ENCODE measurements at places on chromosomes 1 and 21.

- DNase-seq, result no peak
Measured at GRCh38 chr1:58762806-58763205, 21.0 kb downstream of the JUN start.

GRCh38 chr21:22115746-22116145, 1117.5 kb downstream of the NCAM2 start:
- DNase-seq, result no peak

GRCh38 chr21:26082549-26082948, 88.0 kb downstream of the APP start:
- no peak for DNase-seq

DNA sequence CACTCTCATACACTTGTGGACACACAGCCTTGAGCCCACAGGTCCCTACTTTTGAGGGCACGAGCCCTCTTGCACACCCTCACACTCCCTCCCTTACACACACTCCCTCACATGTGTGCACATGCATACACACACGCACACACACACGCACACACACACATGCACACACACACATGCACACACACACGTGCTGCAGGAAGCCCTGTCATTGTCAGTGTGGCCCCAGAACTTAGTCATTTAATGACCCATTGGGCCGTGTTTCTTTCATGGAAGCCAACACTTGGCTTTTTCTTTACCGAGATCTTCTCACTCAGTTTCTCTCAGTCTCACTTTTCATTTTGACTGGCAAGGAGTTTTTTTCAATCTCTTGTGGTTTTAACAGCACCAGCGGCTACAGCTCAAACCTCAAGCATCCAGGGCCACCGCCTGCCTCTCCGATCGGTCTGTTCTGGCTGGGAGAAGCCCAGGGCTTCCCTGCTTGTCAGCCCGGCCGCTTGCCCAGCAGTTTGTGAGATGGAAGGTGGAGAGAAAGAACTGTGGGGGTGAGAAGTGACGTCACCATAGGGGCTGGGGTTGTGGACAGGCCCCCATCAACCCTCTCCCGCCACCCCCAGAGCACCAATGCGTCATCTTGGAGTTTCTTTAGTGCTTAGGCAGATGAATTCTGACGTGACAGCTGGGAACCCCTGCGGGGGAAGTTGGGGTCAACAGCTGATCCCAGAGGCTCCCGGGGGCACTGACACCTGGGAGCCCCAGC, 15.8 kb upstream of the TNFRSF8 start:
- DNase-seq, result no peak

GRCh38 chr21:34730194-34730593, 61.4 kb downstream of the CLIC6 start:
- DNase-seq, result no peak

DNA sequence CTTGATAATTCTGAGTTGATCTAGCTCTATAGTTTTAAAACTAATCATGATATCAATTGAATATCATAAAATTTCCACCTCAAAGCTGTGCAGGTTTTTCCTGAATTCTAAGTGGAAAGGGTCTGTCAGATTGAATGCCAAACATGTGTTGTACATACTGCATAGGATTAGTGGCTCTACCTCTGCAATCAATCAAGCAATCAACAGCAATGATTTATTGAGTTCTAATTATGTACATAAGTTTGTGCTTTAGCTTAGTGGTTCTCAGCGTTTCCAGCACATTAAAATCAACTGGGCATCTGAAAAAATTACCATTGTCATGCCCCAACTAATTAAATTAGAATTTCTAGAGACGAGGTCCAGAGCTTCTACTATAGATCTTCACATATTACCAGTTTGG, 251.5 kb downstream of the BACH1 start:
- no peak for DNase-seq

DNA sequence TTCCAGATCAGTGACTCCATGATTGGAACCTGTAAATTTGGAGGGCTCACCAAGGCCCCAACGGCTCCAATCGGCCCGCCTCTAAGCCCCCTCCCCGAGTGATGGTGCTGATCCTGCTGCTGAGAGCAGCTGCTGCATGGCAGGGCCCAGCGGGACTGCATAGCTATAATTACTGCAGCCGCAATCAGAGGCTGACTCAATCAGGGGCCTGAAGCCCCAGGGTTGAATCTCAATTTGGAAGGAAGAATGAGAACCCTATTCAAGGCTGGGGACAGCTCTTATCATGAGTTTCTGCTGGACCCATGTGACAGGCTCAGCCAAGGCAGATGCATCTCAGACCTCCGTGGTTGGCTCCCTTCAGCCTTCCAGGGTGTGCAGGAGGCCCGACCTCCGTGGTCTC, 42.8 kb upstream of the MAGOH start:
- DNase-seq, result no peak

- no peak for DNase-seq
Measured at GRCh38 chr1:103942029-103942428, 192.3 kb downstream of the AMY1C start.

- no peak for DNase-seq
Measured at GRCh38 chr21:43370091-43370658, 56.8 kb downstream of the SIK1 start.

DNA sequence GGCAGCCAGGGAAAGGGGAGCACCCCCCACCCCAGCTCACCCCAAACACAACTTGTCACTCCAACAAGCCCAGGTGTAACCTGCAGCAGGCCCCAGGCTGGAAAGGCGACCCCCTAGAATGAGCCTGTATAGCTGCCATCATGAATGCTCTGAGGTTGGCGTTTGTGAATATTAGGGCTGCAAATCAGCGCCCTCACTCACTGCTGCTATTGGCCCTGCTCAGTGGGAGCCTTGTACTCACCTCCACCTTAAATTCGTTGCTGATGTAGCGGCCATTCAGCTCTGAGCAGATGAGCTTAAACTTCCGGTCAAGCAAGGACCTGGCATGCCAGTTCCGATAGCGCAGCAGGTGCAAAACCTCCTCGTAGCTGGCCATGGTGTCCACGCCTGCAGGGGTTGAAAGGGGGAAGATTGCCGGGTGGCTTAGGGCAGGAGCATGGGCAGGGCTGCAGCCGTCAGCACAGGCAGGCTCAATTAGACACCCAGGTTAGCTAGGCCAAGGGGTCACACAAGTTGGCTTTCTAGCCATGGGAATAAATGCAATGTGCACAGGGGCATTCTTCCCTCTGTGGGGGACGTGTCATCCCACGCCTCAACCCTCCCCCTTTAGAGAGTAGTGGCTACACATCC, 81.7 kb downstream of the PIK3CD start:
- DNase-seq, result no peak

GRCh38 chr1:161182214-161182613, 4.9 kb upstream of the B4GALT3 start:
- DNase-seq, result peak; percentile 44

DNA sequence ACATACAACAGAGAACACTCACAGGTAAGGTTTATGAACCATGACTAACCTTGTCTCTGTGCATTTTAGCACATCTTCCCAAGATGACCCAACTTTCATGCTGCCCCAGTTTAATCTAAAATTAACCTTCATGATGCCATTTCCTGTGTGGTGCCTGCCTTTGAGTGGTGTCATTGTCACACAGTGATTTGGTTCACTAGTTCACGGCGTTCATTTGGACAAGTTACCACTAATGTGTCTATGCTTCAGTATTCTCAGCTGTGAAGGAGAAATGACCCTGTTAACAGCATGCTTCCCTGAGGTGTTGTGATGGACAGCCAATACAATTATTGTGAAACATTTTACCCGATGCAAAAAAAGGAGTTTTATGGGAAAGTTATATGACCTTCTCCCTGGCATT, 693.1 kb downstream of the RWDD3 start:
- no peak for DNase-seq

DNA sequence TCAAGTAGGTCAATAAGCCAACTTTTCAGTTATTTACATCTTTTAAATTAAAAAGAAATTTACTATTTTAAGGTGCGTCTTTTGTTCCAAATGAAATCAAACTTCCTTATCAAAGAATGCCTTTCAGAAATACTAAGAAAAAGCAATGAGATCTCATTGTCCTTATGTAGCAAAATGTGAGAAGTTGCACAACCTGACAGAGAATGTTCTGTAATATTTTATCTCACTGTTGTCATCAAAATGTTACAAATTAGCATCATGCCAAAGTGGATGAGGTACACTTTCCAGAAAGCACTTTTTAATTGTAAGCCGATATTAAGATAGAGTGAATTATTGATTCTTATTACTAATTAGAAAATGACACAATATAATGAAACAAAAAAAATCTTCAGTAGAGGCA, 50.4 kb downstream of the KCNT2 start:
- no peak for DNase-seq

DNA sequence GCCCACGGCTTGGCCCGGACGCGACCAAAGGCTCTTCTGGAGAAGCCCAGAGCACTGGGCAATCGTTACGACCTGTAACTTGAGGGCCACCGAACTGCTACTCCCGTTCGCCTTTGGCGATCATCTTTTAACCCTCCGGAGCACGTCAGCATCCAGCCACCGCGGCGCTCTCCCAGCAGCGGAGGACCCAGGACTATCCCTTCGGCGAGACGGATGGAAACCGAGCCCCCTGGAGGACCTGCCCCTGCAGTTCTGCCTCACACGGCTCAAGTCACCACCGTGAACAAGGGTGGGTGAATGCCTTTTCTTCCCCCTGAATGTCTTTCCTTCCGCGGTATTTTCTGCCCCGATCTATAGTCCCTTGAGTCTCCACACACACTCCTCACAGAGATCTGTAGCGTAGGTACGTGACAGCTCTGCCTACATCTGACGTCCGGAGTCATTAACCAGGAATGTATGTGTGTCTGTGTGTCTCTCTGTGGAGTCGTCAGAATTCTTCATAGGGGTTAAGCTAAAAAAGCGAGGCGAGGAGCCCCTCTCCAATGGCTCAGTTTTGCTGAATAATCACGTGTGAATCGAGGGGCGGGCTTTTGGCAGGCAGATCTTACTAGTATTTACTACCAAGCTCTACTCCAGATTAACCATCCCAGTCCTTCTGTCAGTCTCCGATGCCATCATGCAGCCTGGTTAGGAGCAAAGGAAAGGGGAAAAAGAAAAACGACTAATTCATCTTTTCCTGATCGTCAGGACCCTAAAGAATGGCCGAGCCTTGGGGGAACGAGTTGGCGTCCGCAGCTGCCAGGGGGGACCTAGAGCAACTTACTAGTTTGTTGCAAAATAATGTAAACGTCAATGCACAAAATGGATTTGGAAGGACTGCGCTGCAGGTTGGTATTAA, at the start of gene CDKN2C:
TSS of gene CDKN2C (plus strand) at position 635 of the 898 bp plus-strand sequence. CDS start at position 759, 124 bp downstream.
- peak; percentile 61 for DNase-seq

- peak; percentile 74 for DNase-seq
Measured at GRCh38 chr1:39258146-39258924, 53.8 kb downstream of the MACF1 start.

DNA sequence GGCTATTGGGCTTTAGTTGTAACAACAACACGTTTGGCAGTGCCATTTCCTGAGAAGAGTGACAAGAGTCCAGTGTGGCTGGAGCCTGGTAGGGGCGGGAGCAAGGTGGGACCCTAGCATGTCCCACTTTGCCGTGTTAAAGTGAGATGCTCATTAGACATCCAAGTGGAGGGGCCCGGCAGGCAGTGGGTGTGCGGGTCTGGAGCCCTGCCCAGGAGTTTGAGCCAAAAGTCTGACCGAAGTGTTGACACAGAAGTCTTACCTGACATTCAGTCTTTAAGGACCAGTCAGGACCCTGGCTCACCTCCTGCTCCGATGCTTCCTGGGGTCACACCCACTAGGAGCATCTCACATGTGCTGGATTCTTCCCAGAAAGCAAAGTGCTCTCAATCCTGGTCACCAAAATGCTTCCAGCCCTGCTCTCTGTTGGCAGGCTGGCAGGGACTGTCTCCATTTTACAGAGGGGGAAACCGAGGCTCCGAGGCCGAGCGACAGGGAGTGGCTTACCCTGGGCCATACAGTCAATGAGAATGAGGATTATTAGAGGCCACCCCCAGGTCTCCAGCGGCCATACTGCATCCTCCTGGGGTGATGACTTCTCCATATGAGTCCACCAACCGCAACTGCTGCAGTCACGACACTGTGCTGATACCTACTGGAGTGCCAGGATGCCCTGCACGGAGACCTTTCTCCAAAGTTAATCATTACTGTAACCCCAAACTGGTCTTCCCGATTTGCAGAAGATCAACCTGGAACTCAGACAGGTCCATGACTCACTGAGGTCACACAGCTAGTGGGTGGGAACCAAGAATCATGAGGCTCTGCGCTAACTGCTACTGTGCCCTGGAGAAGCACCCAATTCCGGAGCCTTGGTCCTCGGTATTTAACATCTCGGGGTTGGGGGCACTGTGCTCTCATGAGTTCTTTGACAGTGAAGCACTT, 112.7 kb downstream of the PRDM2 start:
- no peak for DNase-seq

DNA sequence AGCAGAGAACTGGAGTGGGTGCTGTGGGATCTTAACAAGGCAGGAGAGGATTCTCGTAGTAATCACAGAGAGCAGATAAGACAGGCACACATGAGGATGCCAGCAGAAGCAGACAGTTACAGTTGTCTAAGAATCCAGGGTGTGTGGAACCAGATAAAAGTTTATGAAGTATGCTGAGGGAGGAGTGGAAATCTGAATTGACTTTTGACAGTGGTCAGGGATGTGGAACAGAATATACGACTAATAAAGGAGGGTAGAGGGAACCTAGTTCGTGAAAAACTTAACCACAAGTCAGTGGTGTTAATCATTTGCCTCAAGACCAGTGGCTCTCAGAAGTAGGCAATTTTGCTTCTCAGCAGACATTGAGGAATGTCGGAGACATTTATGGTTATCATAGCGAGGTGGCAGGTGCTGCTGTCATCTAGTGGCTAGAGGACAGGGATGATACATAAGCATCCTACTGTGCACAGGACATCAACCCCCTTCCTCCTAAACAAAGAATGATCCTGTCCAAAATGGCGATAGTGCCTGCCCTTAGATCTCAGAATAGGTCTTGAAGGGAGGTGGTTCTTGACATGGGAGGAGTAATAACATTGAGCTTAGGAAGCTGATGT, 3.0 kb downstream of the LRRC8D start:
- DNase-seq, result no peak

DNA sequence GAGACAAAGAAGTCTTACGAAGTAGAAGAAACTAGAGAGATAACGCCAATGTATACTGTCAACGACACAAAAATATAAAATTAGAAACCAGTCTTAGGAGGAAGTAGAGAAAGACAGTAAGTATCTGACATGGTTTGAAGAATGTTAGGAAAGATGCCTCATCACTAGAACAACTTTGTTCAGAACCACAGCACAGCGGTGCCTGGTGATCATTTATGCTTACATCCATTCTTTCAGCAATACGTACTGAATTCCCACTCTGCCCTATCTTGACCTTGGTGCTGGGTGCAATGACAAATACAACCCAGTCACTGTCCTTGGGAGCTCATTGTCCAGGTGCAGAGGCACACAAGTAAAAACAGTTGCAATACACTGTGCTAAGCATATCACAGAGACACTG, 104.4 kb downstream of the TM2D1 start:
- DNase-seq, result no peak
